Caki2 (cell line): ENCODE measurements at places on chromosomes 2 and 18. TPM values are rescaled to one million over a fixed set of nuclear protein-coding genes. Genes with fewer than 3 reads are reported as not detected.

CACNB4 gene
- 0.10 and 0.17 TPM in 2 replicates for total RNA-seq

SNED1 gene
- total RNA-seq = not detected in 2 replicates

REG3A gene
- total RNA-seq = not detected in 2 replicates

- peak; percentile 57 for DNase-seq
These were observed 15.7 kb downstream of the COL4A3 start for GRCh38 chr2:227179988-227180685.

DNA sequence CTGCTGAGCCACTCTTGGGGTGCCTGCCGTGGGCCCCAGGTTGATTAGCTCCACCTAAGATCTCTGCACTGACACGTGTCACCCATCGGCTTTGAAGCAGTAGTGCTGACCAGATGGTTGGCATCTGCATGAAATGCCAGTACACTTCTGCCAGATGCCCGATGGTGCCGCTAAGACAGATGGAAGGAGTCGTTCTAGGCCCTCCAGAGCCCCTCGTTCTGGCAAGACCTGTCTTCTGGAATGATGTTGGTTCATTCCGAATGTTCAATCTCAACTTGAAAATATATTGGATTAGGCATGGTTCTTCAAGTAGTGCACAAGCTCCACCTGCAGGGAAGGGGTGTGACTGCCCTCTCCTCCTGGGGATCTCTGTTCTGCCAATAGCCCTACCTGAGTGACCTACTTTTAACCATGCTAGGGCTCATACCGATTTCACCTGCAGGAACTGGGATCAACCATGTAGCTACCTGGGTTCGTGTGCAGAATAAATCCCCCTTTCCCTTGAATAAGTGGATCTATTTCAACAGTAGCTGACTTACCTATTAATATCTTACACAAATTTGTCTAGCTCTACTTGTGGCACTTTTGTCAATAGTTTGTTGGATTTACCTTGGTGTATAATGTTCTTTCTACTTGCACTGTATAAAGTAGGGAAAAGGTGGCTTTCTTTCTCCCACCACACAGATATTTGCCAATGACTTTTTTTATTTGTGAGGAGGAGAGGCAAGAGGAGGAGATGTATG lies 342.6 kb downstream of the CTNNA2 start:
- peak; percentile 8 for DNase-seq

LRRC30 gene
- not detected in 2 replicates for total RNA-seq

- DNase-seq = no peak
These were observed 232.3 kb downstream of the HAUS1 start for GRCh38 chr18:46336278-46337111.

DNA sequence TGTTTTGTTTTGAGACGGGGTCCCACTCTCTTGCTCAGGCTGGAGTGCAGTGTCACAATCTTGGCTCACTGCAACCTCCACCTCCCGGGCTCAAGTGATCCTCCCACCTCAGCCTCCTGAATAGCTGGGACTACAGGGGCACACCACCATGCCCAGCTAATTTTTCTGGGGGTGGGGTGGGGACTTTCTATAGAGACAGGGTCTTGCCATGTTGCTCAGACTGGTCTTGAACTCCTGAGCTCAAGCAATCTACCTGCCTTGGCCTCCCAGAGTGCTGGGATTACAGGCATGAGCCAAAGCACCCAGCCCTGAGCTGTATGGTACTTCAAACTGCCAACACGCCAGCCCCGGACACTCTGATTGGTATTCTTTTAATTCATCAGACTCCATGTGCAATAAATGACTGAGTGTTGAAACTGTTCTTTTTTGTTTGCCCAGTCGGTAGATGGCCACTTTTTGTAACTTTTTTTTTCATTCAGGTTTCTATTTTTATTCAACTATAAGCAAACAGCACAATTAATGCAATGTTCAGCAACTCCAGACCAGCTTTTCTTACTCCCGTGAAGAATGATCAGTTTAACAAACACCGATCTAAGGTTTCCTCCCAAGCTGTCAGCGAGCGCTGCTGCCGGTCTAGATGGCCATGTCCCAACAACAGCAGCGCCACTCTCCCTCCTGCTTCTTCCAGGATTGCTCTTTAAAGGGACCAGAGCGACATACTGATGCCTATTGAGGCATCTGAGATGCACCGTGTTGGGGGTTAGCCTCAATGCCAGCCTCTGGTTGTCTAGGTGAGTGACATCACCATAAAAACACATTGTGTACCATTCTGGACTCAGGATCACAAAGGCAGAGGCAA lies 12.5 kb upstream of the TGOLN2 start:
- DNase-seq = no peak

DNA sequence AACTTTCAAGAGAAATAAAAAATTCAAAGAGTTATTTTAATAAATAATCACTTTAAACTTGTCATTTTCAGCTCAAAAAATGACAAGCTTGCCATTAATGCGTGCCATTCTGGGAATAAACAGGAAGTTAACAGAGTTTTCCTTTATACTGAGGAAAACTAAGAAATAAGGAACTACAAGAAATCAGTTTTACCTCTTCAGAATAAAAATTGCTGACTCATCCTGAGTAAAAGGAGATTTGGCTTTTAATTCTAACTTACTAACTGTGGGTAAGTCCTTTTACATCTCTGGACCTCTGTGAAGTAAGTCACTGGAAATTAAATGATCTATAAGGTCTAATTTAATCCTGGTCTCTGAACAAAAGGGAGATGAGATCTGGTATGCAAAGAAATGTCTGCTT lies 16.1 kb downstream of the CEBPZ start:
- peak; percentile 27 for DNase-seq
